C1 segment of cervical spinal cord (tissue), 14 donors: ENCODE measurements at places on chromosomes 12 and 14.

DNA sequence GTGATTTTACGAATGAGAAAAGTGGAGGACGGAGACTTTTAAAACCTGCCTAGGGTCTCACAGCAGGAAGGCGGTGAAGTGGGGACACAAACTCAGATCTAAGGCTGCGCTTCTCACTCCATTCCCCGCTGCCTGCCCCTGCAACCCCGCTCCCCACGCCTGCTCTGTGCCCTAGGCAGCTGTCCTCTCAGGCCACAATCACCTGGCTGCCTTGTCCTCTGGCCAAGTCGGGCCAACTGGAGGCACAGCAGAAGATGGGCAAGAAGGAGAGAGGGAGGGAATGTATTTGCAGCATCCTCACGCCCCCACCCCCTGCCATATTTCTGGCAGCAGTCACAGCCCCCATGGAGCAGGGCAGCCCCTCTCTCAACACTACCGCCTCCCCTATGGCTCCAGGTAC lies 94.9 kb downstream of the CHGA start:
- DNase-seq, result no peak

DNA sequence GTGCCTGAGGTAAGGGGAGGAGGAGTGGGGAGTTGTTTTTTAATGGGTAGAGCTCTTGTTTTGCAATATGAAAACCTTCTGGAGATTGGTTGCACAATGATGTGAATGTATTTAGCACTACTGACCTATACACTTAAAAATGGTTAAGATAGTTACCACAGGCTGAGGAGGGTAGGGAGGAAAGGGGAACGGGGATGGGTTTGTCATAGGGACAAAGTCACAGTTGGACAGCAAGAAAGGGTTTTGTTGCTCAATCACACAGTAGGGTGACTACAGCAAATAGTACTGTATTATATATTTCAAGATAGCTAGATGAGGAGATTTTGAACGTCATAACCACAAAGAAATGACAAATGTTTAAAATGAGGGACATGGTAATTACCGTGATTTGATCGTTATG lies 1562.4 kb downstream of the AACS start:
- no peak for DNase-seq

- no peak for DNase-seq
These were observed 75.5 kb upstream of the CPM start for GRCh38 chr12:69008520-69008919.

GRCh38 chr12:105348561-105348960 lies 18.1 kb downstream of the C12orf75 start:
- no peak for DNase-seq

GRCh38 chr12:78209846-78210505 lies 379.3 kb downstream of the NAV3 start:
- no peak for DNase-seq

GRCh38 chr12:52312086-52312485 lies 9.1 kb downstream of the KRT83 start:
- no peak for DNase-seq

DNA sequence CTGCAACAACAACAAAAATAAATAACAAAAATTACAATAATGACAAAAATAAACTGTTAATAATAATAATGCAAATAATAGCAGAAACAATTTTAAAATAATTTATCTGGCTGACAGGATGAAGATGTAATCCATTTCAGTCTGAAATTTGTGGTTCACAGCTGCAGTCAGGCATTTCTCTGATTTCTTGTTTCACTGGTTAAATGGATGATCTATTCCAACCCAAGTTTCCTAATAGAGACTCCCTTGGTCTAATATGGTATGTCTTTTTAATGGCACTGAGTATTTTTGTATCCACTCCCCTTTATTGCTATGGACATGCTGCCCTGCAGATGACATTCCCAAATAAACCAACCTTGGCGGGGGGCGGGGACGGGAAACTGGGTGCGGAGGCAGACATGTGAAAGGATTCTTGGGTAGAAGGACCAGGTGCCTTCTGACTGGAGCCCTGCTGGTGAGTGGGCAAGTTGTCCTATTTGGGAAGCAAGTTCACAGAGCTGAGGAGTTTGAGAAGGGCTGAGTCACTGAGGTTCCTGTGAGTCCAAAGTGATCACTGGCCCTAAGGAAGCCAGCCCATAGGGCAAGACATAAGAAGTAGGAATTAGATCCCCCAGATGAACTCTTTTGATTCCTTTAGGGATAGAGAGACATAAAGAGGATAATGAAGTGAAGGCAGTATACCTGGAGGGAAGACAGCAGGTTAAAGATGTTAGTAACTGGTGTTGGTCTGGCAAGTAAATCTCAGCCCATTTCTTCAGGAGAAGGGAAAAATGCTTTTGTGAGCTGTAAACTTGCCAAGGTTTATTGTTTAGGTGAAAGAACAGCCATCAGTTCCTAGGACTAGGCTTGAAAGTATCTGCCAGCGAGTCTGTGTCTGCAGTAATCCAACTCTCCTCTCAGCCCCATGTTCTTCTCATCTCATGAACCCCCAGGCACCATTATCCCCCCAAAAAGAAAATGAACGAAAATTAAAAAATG lies 14.5 kb downstream of the FOXG1 start:
- no peak for DNase-seq

DNA sequence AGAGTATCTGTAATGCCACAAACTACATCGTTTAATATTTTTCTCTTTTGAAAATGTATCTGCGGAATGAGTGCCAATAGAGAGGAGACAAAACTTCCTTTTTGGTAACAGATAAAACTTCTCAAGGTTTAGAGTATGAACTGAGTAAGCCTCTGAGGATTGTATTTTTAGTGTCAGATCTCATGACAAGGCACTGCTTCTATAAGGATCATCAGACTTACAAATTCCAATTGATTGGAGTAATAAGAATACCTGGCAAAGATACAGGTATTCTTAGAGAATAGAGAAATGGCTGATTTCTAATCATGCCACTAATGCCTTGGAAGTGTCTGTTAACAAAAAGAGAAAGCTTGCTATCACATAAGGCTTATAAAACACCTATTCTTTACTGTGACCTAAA lies 45.3 kb downstream of the SLC35F4 start:
- no peak for DNase-seq

GRCh38 chr12:3311027-3311402 lies 180.0 kb upstream of the PRMT8 start:
- DNase-seq, result no peak

DNA sequence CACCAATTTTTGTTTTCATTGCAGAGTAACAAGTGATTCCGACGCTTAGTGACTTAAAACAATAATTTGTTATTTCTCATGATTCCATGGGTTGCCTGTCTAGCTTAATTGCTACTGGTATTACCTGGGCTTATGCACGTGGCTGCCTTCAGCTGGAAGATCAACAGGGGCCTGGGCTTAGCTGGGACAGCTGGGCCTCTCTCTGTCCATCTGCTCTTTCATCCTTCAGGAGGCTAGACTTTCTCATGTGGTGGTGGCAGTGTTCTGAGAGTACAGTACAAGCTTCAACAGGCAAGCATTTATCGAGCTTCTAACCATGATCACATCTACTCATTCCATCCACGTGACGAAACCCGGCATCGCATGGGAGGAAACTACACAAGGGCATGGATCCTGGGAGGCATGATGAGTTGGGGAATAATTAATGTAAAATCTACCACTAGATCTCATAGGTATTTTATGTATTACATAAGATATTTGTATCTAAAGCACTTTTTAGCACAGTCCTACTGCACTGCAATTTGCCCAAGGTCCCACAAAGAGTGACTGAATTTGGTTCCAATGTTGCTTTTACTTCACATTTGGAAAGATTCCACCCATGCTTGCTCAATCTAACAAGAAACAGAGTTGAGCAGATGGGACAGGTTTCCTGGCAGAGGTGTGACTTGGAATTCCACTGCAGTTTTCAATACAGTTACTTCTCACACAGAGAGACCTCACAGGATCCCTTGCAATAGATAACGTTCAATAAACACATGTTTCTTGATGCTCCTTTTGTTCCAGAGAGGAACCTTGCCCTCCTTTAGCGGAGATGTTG lies 153.1 kb upstream of the FRMD6 start:
- DNase-seq, result no peak

DNA sequence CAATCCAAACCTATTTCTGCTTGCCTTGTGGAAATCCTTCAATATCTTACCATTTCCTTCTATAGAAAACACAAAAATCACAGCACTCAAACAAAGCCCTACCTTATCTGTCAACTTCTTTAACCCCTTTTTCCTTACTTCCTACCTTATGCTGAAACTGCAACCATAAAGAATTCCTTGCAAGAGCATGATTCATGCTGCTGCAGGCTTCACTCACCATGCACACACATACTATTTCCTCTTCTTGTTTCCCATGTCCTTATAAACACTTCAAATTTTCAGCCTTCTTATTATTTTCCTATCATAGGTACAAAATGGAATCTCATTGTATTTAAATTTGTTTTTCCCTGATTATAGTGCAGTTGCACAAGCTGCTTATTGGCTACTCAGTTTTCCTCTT lies 23.3 kb downstream of the LMNTD1 start:
- DNase-seq, result no peak

GRCh38 chr14:68885226-68886108 lies 92.6 kb upstream of the ZFP36L1 start:
- no peak for DNase-seq

DNA sequence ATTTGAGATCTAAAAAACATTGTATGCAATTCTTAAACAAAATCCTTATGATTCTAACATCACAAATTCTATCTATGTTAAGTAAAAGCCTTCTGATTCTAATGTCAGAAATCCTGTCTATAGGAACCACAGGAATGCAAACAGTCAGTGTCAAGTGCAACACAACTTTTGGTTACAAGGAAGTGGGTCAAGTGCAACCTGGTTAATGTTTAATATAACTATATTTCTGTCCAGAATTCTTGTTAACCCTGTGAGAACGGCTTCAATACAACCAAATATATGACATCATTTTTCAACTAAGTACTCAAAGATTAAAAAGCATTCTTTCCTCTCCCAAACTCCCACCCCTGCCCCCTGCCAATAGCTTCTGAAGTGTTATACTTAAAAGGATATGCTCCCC lies 107.9 kb upstream of the PLEKHA5 start:
- no peak for DNase-seq

DNA sequence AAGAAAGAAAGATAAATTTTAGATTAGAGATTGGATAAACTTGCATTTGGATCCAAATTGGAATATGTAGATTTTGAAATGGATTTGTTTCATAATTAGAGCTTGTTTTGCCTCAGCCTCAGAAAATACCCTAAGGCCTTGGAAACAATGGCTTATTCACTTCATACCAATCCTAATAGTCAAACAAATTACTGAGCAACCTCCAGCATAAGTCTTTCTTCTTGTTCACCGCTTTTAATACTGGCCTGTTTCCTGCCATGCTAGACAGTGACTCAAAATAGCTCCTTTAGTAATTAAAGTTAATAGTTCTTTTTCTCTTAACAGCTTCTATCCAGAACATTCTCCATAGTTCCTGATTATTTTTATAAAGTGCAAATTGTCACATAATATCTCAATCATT lies 110.9 kb upstream of the DNM1L start:
- DNase-seq, result no peak

DNA sequence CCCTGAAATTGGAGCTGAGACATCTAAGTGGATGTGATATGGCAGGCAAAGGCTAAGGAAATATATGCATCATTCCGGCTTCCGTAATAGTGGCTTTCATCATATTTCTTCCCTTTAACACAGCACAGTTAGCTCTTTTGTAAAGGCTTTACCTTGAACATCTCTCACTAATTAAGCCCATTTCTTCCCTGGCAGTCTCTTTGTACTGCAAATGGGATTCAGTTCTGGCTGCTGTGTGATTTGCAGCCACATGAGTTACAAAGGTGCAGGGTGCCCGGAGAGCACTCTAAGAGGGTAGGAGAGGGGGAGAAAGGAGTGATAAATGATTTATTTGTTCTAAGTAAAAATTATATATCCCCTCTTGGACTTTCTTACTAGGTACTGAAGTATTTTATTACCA lies 232.1 kb upstream of the CCDC196 start:
- DNase-seq, result no peak

GRCh38 chr12:18391151-18391550 lies 129.8 kb downstream of the PIK3C2G start:
- no peak for DNase-seq

- DNase-seq, result no peak
These were observed 4.1 kb upstream of the AQP5 start for GRCh38 chr12:49957570-49957967.

- DNase-seq, result no peak
These were observed 1.4 kb upstream of the JAG2 start for GRCh38 chr14:105169776-105170655.

GRCh38 chr14:93733631-93734030 lies 54.7 kb downstream of the PRIMA1 start:
- DNase-seq, result peak; percentile 30

DNA sequence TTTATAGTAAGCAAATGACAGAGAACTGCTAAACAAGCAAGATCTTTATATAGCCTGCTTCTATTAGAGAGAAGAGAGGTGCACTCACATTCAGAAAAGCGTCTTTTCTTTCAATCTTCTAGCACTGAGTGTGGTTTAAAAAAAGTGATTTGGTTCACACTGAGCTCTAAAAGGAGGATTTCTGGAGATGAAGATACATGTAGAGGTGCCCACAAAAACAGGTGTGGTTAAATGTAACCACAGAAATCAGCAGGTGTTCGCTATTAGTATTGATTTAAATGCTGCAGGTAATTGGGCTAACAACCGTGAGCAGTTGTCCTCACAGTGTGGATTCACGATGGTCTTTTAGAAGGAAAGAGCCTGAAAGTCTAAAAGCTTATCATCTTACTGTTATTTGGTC lies 10.7 kb downstream of the PKP2 start:
- DNase-seq, result no peak

DNA sequence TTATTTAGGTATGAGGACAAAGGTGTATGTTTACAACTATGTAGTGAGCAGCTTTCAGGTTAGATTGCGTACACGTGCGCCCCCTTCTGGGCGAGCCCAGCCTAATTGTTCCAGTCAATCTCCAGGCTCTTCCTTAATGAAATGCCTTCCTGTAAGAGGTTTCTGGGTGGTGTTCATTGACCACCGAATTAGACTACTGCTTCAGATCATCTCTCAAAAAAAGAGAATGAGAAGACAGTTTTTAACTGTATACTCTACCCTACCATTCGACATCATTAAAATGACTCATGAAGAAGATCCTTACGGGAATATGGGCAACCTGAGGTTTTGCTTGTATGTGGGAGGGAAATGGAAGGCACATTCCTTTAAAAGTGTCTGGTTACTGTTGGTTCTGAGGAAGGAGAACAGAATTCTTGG lies 2.1 kb downstream of the LUM start:
- no peak for DNase-seq

DNA sequence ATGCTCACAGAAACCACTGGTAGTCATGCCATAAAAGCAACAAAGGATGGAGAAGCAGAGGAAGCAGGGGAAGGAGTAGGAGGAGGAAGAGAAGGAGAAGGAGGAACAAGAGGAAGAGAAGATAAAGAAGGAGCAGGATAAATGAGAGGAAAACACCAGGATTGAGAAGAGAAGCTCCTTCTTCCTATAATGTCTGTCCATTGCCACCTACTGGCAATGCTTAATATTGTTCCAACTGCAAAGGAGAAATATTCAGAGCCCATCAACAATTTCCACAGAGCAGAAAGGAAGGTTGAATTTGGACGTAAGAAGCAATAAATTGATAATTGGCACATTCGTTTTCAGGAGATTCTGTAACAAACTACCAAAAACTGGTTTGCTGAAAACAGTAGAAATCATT lies 898.4 kb downstream of the SLC16A7 start:
- no peak for DNase-seq

- DNase-seq, result no peak
These were observed 79.7 kb downstream of the SAMD4A start for GRCh38 chr14:54646626-54647025.

- DNase-seq, result no peak
These were observed 858.2 kb upstream of the FLRT2 start for GRCh38 chr14:84671776-84672175.

- no peak for DNase-seq
These were observed at the start of gene ACOT4 for GRCh38 chr14:73591690-73592449. Gene ACOT4, plus strand, starts transcription at chr14:73591873. Its CDS starts 87 bp downstream, at chr14:73591960.

- no peak for DNase-seq
These were observed 334.8 kb upstream of the TMPO start for GRCh38 chr12:98180603-98181002.
